Stimulated activated CD8-positive, alpha-beta memory T cell treated with anti-CD3 and anti-CD28 coated beads, Interleukin-7, amount 100 ng/mL, for 1 hour (primary cell): ENCODE measurements at places on chromosomes 16 and 17.

GRCh38 chr17:10513299-10514067 is 4.9 kb downstream of the MYH1 start:
- no peak for DNase-seq

DNA sequence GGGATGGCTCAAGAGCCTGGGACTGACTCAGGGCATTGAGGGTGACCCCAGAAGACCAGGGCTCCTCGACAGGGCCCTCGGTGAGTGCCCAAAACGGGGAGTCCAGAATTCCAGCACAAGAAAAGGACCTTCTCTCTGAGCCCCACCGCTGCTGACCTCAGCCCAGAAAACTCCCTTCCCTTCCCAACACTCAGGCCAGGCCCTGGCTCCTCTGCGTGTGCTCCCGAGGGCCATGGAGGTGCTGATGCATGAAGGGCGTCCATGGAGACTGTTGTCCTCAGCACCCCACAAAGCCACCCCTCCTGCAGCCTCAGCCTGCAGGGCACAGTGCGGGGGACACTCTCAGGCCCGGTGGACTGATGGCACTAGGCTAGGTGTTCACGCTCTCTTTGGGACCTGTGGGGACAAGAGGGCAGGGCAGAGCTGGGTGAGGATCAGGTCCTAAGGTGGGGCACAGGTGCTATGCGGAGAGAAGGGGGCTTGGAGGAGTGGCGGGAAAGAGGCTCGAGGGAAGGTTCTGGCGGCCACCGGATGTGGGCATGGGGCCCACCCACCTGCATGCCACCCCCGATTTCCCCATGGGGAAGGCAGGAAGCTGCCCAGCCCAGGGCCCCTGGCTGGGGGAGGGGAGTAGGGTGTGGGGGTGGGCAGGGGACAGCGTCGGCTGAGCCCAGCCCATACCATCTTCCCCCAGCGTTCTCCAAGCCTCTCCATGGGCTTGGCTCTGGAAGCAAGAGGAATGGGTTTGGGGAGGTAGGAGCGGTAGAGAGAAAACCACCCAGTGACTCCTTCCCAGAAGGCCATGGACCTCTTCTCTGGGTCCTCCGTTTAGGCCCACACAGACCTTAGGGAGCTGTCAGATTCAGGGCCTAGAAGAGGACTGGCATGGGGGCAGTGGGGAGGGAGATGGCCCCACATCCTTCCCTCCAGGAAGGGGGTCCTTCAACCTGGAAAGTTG is 4.5 kb upstream of the TSPOAP1 start:
- no peak for DNase-seq

- DNase-seq = no peak
Observed at GRCh38 chr17:21680366-21680765, 12.0 kb upstream of the KCNJ18 start.

DNA sequence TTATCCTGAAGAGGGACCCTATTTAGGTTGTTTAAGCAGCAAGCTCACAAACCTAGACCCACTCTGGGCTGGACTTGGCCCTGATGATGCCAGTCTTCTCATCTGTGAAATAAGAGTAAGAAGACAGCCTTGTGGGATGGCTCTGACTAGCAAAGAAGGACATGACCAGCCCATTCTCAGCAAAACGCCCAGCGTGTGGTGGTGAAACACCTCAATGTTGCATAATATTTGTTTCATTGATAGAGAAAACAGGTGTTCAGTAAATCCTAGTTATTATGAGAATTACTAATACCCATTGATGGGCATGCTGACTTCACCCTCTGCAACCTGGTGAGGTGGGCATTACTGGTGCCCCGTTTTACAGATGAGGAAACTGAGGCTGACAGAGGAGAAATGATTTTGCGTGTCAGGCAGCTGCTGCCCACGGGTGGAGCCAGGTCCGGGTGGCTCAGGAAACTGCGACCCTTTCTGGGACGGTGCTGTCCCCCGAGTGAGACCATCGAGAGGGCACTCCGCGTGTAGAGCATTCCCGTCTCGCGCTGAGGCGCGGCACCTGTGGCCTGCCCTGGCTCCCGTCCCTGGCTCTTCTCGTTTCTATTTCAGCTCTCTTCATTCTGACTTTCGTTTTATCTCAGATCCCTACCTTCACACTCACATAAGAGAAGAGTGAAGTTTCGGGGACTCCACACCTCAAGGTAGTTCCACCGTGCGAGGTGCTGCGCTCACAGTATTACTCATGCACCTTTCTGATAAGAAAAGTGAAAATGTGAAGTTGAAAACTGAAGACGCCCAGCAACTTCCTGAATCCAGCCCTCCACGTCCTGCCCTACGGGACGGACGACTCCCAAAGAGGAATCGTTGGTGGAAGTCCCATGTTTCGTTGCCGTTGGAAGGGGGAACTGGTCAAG is 48.5 kb downstream of the IRF8 start:
- no peak for DNase-seq

- no peak for DNase-seq
Observed at GRCh38 chr17:41439375-41439774, 1.4 kb downstream of the KRT38 start.

DNA sequence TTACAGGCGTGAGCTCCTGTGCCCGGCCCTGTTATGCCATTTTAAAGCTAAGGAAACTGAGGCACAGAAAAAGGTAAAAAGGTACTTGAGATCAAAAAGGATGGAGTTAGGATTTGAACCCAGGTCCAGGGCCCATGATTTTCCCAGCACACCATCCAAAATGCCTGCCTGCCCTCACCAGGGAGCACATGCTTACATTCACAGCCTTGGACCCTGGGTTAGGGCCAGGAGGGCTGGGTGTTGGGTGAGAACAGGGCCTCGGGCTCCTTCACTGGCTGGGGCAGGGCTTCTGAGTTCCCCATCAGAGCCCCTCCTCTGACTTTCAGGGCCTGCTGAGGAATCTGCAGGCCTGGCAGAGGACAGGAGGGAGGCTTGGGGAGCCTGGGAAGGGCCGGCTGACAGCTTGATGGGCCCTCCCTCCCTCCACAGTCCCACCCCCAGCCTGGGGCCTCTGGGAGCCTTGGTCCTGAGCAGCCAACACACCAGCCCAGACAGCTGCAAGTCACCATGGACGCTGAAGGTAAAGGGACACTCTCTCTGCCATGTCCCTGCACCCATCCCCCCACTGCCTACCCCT is at the start of gene QPRT:
QPRT (plus strand) TSS at position 490 of the 577 bp plus-strand sequence; CDS start at position 508, 18 bp downstream.
- no peak for DNase-seq

GRCh38 chr16:48330189-48330840 is 54.9 kb downstream of the SIAH1 start:
- DNase-seq = no peak

GRCh38 chr17:4986951-4987766 is at the start of gene CAMTA2:
TSS of gene CAMTA2 (minus strand) at chr17:4987675. CDS start at chr17:4986222, 1,453 bp downstream.
- peak; percentile 77 for DNase-seq

- no peak for DNase-seq
Observed at GRCh38 chr16:8551388-8552332, 38.7 kb downstream of the TMEM114 start.

- DNase-seq = no peak
Observed at GRCh38 chr16:59887856-59888255, 1153.7 kb upstream of the GOT2 start.

GRCh38 chr16:10566613-10567012 is 13.8 kb downstream of the EMP2 start:
- DNase-seq = no peak

- DNase-seq = no peak
Observed at GRCh38 chr17:21196126-21196525, 17.8 kb downstream of the TMEM11 start.

DNA sequence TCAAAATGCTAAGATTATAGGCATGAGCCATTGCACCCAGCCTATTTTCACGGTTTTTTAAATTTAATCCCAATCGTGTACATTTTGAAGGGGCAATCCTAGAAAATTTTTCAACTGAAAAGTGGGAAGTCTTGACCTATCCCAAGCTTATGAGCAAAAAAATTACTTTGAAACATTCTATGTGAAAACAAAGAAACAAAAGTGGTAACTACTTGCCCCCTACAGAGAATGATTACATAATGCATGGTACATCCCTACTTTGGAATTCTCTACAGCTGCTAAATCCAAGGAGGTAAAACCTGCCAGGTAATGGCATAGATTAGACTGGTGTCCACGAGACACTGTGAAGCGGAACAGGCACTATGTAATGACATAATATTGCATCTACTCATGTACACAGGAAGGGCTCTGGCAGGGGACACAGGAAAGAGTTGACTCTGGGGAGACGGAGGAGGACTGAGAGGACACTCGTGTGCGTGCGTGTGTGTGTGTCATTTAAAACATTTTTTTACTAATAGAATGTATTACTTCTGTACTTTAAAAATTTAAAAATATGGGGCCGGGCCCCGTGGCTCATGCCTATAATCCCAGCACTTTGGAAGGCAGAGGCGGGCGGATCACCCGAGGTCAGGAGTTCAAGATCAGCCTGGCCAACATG is 15.7 kb downstream of the ASGR2 start:
- no peak for DNase-seq

DNA sequence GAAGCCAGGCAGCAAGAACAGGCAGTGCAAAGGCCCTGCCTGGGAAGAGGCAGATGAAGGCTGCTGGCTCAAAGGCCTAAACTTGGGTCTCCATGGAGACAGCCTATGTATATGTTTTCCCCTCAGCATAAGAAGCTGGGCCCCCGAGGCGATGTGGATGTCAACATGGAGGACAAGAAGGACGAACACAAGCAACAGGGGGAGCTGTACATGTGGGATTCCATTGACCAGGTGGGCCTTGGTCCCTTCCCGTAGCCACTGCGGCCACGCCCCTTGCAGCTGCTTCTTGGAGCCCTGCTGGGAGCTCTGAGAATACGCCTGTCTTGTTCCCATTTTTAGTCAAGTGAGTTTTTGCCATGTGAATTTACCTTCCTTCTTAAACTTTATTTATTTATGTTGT is 106.0 kb downstream of the SDR42E1 start:
- DNase-seq = no peak

DNA sequence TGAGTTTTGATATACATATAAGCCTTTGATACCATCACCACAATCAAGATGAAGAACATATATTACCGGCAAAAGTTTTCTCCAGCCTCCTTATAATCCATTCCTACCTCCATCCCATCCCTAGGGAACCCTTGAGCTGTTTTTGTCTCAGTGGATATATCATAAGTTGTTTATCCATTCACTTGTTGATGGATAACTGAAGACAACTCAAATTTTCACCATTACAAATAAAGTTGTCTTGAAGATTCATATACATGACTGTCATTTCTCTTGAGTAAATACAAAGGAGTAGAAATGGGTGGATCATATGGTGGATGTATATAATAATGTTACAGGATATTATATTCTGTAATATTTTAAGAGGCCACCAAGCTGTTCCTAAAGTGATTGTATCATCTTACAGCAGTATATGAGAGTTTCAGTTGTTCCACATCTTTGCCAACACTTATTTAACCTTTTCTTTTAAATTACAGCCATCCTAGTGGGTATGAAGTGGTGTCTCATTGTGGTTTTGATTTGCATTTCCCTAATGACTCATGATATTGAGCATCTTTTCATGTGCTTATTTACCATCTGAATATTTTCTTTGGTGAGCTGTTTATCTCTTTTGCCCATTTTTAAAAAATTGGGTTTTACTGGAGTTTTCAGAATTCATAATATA is 17.4 kb downstream of the NF1 start:
- DNase-seq = no peak

- no peak for DNase-seq
Observed at GRCh38 chr16:65559846-65560245, 438.0 kb upstream of the CDH11 start.

- DNase-seq = no peak
Observed at GRCh38 chr16:50304467-50305440, 38.4 kb downstream of the ADCY7 start.

- DNase-seq = no peak
Observed at GRCh38 chr17:13646969-13647542, 45.3 kb upstream of the HS3ST3A1 start.

- no peak for DNase-seq
Observed at GRCh38 chr17:48374650-48375230, 55.3 kb downstream of the SKAP1 start.

- no peak for DNase-seq
Observed at GRCh38 chr17:59332749-59333377, 1.4 kb downstream of the YPEL2 start.

GRCh38 chr16:18853694-18854093 is 52.3 kb upstream of the ARL6IP1 start:
- DNase-seq = no peak

GRCh38 chr17:21297026-21297520 is 12.6 kb downstream of the MAP2K3 start:
- DNase-seq = no peak

DNA sequence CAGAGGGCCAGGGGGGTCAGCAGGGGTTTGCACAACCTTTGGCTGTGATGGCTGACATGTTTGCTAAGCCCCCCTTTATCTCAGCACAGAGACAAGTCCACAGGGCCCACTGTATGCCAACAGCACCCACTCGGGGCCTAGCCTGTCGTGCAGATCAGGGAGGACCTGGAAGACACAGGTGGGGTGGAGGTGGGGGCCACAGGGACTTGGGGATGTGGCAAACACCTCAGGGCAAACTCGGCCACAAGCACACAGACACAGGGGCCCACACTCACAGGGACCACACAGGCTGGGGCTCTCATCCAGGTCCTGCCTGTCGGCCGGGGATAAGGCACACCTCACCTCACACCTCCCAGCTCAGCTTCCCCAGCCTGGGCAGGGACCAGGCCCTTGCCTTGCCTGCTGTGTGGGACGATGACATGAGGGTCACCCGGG is 87.9 kb downstream of the C16orf78 start:
- DNase-seq = no peak

GRCh38 chr17:34156401-34156740 is 98.7 kb upstream of the CCL2 start:
- no peak for DNase-seq

- DNase-seq = no peak
Observed at GRCh38 chr17:45430006-45430737, 2.5 kb downstream of the ARHGAP27 start.

DNA sequence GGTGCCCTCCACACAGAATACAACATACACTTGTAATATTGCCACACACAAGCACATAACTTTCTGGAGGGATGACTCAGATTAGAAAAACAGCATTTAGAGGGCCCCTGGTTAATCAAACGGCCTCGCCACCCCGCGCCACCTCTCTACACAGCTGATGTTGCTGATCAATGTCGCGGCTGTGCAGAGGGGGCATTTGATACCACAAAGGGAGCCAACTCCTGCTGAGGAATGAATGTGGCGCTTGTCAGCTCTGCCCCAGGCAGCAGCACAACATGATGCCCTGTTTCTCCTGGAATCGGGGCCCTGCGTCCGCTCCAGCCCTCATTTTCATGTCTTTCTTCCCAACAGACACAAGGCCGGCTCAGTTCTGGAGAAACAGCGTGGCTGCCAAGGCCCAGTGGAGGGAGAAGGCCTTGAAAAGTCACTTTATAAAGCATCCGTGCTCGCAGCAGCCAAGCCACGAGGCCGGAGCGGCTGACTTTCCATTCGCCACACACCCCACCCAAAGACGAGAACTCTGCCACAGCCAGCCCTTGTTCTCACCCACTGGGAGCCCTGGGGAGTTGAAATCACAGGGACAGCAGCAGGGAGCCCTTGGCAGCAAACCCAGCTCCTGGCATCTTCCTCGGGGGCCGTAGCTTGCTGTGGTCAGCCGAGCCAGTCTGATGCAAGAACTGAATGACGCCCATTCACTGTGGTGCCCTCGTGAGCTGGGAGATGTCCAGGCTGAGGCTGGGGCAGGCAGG is 65.6 kb downstream of the XYLT1 start:
- no peak for DNase-seq
